Uterus (tissue), 4 donors: ENCODE measurements at places on chromosomes 7 and 10.

- no peak for DNase-seq
Observed at GRCh38 chr10:46223064-46223480, 63.7 kb upstream of the ANTXRL start.

GRCh38 chr7:139687980-139688632 lies 89.7 kb downstream of the HIPK2 start:
- no peak for DNase-seq

- no peak for DNase-seq
Observed at GRCh38 chr7:18144166-18144565, 116.5 kb upstream of the PRPS1L1 start.

GRCh38 chr10:7525314-7526016 lies 114.6 kb upstream of the SFMBT2 start:
- DNase-seq: peak; percentile 66

DNA sequence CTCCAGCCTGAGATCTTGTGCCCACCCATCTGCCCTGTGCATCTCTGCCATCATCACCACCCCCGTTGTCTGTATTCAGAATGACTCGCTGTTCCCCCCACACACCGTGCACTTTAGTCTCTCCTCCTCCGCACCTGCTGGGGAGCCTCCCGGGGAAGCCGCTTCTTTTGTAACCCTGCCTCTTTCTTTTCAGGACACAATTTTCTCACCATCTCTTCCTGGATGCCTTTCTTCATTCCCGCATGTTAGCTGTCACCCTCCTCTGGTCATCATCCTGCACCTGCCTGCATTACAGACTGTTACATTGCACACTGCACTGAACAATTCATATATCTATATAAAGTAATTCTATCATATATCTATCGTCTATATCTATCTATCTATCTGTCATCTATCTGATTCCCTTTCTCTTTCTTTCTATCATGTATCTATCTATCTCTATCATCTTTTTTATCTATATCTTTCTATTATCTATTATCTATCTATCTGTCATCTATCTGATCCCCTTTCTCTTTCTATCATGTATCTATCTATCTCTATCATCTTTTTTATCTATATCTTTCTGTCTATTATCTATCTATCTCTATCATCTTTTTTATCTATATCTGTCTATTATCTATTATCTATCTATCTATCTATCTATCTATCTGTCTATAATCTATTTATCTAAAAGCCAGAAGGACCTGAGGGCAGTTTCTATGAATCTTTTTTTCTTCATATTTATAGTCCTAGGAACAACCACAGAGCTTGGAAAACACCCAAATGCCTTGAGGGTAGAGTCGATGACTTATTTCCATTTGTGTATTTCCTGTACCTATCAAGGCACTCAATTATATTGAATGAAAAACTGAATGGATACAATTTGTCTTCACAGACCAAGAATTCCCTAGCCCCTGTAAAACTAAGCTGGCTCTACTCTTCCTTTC lies 642.5 kb downstream of the ACTR3B start:
- DNase-seq: no peak

GRCh38 chr10:43292755-43293676 lies 26.2 kb upstream of the RASGEF1A start:
- DNase-seq: peak; percentile 51

GRCh38 chr10:104732222-104732621 lies 91.1 kb downstream of the SORCS3 start:
- DNase-seq: no peak

DNA sequence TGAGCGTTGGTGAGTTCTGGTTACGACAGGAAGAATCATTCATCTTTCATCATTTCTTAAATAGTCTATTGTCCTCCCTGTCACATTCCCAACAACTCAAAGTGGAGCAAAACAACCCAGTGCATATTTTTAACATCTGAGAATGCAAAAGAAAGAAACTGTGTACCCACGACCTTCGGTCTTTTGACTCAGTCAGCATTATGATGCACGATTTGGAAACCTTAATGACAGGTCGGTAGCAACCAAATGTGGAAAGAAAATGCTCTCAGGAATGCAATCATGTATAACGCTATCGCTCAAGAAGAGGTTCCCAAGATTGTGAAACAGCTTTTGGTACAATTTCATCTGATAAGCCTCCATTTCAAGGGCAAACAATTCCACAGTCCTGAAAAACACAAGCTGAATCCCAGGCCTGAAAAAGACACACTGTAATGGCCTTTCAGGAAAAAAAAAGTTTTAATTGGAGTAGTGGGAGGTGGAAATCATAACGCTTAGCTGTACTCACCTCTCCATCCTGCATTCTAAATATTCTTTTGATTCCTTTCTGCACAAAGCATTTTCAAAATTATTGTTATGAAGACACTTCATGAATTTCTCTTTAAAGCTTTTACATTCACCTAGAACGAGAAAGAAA lies 2.6 kb downstream of the COX19 start:
- no peak for DNase-seq

- no peak for DNase-seq
Observed at GRCh38 chr7:23768022-23768421, 58.0 kb downstream of the STK31 start.

DNA sequence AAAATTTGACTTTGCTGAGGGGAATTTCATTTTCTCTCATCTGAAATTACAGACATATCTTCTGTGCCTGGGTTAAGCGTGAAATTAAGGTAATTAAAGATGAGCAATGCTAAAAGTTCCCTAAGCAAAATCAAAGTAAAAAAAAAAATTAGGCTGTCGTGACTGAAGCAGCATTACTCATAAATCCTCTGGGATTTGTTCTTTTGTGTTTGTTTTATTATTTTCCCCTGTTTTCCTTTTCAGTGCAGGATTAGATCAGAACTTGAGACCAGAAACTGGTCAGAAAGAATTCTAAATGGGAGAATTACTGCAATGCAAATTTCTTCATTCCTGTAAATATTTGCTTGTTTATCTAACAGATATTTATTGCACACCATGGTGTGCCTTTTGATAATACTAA lies 141.4 kb upstream of the BET1 start:
- no peak for DNase-seq

DNA sequence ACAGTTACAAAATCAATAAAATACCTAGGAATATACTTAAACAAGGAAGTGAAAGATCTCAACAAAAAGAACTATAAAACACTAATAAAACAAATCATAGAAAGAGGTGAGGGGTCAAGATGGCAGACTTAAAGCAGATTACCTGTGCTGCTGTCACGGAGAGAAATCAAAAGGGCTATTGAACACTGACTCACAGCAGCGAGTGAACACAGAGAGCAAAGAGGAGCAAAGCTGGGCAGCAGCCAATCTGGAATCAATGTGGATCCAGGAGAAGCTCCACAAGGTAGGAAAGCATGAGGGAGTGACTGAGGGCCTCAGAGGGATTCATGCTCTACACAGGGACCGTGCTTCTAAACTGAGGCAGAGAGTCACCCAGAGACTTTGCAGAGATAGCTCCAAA lies 562.0 kb upstream of the SEMA3D start:
- DNase-seq: no peak

DNA sequence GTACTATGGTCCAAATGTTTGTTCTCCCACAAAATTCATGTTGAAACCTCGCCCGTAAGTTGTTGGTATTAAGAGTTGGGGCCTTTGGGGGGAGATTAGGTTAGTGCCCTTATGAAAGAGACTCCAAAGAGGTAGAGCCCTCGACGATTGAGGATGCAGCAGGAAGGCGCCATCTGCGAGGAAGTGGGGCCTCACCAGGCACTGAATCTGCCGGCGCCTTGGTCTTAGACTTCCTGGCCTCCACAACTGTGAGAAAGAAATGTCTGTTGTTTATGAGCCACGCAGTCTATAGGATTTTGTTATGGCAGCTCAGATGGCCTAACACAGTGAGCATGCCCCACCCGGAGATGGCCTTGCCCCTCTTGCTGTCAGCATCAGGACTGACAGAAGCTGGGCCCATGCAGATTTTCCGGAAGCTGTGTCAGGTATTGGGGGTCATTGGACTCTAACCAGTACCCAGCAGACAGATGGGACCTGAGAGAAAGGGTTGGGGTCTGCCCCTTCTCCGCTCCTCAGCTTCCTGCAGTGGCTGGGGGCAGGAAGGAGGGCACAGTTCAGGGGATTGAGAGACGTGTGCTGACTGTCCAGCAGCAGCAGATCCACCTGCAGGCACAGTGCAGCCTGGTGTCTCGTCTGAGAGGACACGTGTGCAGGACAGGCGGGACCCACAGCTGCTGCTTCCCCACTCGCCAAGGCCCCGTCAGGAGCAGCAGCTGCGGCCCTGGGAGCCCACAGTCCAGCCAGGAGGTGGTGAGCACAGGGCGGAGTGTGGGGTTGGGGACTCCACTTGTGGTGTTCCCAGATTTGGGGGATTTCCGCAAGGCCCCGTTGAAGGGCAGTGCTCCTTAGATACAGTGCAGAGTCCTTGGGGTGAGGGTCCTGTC lies 47.8 kb downstream of the MGMT start:
- DNase-seq: no peak

GRCh38 chr10:50990568-50991455 lies 83.5 kb upstream of the PRKG1 start:
- peak; percentile 57 for DNase-seq

DNA sequence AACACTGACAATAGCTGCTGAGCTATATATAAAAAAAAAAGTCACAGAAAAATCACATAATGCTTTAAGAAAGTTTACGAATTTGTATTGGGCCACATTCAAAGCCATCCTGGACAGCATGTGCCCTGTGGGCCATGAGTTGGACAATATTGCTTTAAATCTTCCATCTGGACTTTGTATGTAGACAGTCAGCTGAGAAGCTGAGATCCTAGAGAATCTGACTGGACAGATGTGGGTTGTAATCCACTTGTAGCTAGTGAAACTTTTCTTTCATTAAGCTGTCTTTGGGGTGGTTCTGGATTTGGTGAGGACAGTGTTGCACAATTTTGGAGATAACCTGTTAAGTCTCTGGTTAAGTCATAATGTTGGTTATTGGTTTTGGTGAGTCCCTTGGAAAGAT lies 824.5 kb downstream of the CCSER2 start:
- DNase-seq: no peak

DNA sequence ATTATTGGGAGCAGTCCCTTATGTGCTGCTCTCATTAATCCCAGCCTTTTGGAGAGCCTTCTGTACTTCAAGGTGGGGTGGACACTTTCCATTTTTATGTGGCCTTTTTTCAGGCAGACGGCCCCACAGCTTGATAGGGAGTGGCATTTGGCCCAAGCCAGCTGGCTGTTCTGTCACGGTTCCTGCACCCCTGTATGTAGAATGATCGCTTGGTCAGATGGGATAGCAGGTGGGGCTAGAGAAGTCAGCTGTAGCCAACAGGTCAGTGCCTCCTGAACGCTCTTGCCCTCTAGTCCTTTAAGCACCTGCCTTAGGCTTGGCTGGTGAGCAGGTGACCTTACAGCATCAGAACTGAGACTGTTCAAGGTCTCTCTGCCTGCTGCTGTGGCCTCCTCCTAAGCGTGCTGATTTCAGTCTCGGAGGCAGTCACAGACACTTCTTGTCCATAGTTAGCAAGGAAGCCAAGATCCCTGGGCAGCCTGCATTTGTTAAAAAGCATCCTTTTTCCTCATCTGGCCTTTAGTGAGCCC lies 95.3 kb downstream of the LRRC4 start:
- no peak for DNase-seq

DNA sequence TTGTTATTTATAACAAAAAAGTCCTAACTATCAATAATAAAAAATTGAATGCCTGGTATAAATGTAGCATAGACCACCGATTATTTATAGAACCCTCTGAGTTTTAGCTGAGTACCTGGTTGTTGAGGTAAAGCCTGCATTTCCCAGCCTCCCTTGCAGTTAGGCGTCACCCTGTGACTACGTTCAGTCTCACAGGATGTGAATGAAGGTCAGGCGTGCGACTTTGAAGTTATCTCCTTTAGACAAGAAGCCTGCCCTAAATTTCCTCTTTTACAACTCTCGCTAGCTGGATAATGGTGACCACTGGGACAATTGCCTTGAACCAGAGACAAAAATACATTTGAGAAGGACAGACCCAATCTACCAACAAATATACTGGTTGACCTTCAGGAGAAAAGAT lies 67.5 kb upstream of the TES start:
- DNase-seq: no peak

- DNase-seq: no peak
Observed at GRCh38 chr7:144057954-144058353, 9.2 kb downstream of the OR2A5 start.

GRCh38 chr7:30468791-30469190 lies 9.8 kb downstream of the NOD1 start:
- peak; percentile 57 for DNase-seq

DNA sequence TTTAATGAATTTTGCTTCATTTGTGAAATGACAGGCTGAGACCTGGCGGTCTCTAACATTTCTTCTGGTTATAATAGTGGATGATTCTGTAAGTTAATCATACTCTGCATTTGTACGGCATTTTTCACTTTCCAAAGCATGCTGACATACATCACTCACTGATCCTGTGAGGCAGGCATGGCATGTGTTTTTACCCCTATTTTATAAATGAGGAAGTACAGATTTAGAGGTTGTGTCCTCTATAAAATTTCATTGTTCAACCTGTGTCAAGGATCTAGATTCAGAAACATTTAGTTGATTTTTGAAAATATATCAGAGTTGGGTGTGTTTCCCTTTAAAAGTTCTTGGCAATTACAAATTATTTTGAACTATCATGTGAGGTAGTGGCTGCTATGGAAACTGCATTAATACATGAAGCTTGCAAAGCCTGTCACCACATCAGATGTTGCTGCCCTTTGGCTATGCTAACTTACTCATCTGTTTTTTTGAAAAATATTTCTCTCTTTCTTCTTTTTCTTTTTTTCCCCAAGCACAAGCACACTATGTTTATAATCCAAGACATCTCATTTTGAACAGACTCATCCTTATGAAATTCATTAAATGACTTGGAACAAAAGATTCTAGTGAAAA lies 172.7 kb downstream of the GNAI1 start:
- DNase-seq: no peak

GRCh38 chr7:102845346-102845745 lies 67.5 kb upstream of the LRRC17 start:
- DNase-seq: no peak

GRCh38 chr10:804191-804781 lies 114.8 kb upstream of the DIP2C start:
- no peak for DNase-seq

DNA sequence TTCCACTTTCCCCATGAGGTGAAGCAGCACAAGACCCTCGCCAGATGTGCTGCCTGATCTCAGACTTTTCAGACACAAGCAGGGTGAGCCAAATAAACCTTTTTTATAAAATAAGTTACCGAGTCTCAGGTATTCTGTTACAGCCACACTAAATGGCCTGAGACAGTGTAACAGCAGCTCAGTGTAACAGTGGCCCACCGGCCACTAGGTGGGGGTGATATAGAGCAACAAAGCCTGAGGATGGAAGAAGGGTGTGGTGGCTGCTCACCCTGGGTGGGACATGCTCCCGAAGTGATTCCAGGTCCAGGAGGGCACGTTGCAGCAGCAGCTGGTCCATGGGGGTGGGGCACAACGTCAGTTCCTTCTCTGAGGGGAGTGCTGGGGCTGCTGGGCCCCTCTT lies 44.6 kb downstream of the BMS1 start:
- DNase-seq: no peak

DNA sequence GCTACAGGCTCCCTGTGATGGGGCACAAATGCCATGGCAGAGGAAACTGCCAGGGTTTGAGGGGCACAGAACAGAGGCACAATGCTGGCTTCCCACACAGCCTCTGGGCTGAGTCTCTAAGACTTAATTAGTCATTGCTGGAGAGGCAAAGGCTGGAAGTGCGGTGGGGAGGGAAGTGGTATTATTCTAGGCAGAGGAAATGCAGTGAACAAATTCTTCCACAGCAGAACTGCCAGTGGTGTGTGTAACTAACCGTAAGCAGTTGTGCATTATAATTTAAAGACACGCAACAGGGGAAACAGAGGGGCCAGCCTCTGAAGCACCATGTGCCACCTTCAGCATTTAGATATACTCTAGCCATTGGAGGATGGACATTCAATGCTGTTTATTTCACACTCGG lies 12.8 kb downstream of the ICA1 start:
- no peak for DNase-seq

- no peak for DNase-seq
Observed at GRCh38 chr10:24277771-24278170, 68.8 kb downstream of the KIAA1217 start.
